Ovary (tissue), 10 donors: ENCODE measurements at places on chromosomes 16 and 17. TPM values are rescaled to one million over a fixed set of nuclear protein-coding genes. Genes with fewer than 3 reads are reported as not detected.

DNA sequence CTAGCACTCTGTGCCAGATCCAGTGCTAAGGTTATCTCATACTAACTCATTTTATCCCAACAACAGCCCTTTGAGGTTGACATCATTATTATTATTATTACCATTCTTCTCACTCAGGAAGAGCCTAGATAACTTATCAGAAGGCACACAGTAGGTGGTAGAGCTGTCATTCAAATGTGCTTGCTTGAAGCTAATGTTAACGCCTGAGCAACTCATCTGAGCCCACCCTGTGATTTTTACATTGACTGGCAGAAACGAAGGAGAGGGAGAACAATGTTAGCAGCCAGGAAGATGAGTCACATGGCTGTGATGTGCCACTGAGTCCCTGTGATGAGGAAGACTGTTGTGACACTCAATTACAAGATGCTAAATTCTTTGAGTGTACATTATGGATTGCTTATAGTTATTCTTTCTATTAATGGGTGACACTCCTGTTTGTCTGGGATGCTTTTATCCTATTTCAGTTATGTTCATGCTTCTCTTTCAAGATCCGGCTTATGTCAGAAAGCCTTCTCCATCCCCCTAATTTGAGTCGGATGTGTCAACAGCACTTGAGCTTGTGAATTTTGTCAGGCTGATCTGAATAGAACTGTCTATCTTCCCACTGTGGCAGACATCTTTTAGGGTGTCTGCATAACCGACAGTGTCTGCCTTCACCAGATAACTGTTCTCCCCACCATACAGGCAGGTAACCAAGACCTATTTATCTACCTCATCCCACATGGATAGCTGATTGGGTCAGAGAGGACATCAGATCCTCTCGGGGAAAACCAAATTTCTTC, 426.4 kb downstream of the CA10 start:
- DNase-seq = no peak

GRCh38 chr16:28943281-28943680, 7.5 kb upstream of the NFATC2IP start:
- no peak for DNase-seq

GRCh38 chr17:65088621-65089360, 32.3 kb upstream of the GNA13 start:
- DNase-seq = no peak

The NOB1 gene
- total RNA-seq = 67.5 TPM

The TNFRSF13B gene
- total RNA-seq = not detected
